ENCODE measurements at places on chromosomes 16 and 17.

GRCh38 chr16:71590584-71590983 is 13.7 kb upstream of the TAT start:
- DNase-seq: no peak

DNA sequence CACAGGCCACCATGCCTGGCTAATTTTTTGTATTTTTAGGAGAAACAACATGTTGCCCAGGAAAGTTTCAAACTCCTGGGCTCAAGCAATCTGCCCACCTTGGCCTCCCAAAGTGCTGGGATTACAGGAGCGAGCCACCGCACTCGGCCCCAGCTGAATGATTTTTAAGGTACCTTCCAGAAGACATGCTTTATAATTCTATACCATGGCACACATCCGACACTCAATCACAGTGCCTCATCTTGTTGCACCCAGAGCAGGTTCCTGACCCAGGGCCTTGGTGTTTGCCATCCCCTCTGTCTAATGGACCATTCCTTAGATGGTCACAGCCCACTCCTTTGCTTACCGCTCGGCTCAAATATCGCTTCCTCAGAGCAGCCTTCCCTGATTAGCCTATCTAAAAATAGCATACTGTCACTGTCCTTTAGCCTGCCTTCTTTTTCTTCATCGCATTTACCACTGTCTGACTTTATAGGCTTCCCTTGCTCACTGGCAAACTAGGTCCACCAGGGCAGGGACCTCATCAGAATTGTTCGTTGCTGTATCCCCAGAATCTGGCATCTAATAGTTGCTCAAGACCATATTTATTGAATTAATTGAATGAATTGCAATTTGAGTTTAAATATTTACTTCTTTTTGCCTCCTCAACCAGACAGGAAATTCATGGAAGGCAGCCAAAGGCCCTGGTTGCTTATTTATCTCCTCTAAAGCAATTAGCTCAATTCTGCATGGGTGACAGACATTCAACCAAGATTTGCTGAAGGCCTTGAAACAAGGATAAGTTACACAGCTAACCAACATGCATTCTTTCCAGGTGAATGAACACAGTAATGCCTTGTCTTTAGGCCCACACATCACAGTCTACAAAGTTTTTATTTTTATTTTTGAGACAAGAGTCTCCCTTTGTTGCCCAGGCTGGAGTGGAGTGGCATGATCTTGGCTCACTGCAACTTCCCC is 6.3 kb upstream of the TENT4B start:
- no peak for DNase-seq

DNA sequence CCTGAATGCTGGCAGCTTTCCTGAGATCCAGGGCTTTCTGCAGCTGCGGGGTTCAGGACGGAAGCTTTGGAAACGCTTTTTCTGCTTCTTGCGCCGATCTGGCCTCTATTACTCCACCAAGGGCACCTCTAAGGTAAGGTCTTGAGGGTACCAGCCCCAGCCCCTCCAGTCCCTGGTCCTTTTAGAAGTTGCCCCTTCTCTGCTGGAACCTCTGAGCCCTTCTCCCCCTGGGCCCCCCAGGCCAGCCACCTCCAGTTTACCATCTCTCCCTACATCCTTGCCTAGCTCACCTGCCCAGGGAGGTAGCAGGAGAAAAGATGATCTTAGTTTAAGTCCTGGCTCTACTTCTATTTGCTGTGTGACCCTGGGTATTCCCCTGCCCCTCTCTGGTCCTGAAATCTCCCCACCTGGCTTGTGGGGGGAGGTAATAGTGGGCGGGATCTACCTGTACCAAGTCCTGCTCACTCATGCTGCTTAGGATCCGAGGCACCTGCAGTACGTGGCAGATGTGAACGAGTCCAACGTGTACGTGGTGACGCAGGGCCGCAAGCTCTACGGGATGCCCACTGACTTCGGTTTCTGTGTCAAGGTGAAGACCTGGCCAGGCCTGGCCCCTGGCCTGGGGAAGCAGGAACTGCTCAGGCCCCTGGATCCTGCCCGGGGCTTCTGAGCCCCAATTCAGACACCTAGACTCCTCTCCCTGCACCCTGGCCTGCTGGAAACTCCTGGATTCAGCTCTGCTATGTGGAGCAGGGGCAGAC is 6.5 kb downstream of the GRB7 start:
- no peak for DNase-seq

- peak; percentile 37 for DNase-seq
These were observed 1.5 kb upstream of the GSE1 start for GRCh38 chr16:85611444-85612190.

DNA sequence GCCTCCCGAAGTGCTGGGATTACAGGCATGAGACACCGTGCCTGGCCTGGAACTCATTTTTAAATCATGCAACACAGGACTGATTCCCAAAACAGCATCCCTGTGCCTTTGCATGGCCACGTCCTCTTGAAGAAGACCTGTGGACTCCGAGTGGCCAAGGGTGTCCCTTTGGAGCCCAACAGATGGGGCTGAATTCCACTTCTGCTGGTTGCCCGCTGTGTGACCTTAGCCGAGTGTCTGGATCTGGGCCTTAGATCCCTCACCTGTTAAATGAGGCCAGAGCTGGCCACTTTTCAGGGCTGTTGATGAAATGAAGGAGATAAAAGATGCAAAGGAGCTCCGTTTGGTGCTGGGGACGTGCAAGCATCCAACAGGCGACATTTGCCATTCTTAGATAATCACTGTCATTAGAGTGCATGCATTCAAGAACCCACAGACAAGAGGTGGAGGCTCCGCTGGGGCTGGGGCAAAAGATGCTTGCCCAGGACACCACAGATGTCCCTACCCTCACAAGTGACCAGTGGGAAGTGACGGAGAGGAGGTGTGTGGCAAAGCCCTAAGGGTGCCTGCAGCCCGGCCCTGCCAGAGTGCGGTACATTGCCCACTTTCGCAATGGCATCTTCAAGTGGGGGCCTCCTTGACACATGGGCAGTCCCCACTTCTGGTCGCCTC is 354.1 kb upstream of the TNRC6C start:
- no peak for DNase-seq

- DNase-seq: no peak
These were observed 2.6 kb downstream of the PER1 start for GRCh38 chr17:8149419-8150193.

DNA sequence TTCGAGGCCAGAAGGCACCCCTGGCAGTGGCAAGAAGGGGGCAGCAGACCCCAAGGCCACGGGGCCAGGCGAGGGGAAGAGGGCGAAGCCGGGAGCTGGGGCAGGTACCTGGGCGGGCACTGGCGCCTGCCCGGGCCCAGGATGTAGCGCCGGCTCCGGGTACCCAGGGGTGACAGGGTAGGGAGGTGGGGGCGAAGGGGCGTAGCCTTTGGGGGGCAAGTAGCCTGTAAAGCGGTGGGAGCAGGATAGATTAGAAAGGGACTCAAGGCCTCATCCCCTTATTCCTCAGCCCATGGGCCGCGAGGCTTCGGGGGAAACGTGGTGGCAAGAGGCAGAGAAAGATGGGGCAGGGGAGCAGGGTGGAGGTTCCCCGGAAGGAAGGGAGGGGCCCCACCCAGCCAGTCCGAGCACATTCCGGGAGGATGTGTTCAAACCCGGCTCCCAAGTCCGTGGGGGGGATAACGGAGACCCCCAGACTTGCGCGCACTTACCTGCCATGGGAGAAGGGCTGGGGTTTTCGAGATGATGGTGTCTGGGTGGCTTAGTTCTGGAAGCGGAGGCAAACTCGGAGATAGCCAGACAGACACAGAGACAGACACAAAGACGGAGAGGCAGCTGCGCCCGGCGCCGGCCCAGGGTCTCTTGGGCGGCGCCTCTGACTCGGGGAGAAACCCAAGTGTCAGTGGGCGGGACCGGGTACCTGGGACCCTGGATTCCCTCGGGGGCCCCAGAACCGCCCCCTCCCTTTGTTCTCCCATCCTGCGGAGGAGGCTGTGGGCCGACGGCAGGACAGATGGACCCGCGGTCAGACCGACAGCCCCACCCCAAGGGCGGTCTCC is 493 bp downstream of the PLSCR3 start:
- no peak for DNase-seq

GRCh38 chr17:48237456-48237855 is 129.9 kb downstream of the SNX11 start:
- no peak for DNase-seq

- peak; percentile 34 for DNase-seq
These were observed at the start of gene CNP for GRCh38 chr17:41966463-41967140. Gene CNP, plus strand, starts transcription at chr17:41966795. Its CDS starts 90 bp downstream, at chr17:41966885.
